ENCODE measurements at places on chromosomes 1 and 21. TPM values are rescaled to one million over a fixed set of nuclear protein-coding genes. Genes with fewer than 3 reads are reported as not detected.

- DNase-seq = no peak
Measured at GRCh38 chr1:246748867-246749266, 24.7 kb downstream of the SCCPDH start.

- DNase-seq = no peak
Measured at GRCh38 chr1:64111787-64112186, 91.6 kb upstream of the UBE2U start.

DNA sequence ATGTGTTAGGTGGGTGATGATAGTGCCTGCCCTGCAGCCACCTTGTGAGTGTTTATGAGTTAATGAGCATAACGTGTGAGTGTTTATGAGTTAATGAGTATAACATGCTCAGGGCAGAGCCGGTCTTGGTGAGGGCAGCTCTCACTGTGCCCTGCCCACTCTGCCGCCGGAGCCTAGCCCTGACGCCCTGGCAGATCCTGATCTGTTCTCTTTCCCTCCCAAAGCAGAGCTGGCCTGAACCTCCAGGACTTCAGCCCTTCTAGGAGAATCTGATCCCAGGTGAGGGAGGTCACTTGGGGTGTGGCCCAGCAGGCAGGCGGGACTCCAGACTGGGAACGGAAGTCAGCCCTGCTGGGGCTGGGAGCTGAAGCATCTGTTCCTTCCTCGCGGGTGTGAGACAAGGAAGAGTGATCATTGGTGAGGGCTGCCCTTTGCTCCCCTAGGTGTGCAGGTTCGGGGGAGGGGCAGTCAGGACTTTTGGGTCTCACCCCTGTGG lies 5.7 kb downstream of the FBLIM1 start:
- no peak for DNase-seq

Gene PLPP3
- total RNA-seq = 65.8 TPM

Gene IGSF9
- not detected for total RNA-seq

Gene SLC6A17
- not detected for total RNA-seq

DNA sequence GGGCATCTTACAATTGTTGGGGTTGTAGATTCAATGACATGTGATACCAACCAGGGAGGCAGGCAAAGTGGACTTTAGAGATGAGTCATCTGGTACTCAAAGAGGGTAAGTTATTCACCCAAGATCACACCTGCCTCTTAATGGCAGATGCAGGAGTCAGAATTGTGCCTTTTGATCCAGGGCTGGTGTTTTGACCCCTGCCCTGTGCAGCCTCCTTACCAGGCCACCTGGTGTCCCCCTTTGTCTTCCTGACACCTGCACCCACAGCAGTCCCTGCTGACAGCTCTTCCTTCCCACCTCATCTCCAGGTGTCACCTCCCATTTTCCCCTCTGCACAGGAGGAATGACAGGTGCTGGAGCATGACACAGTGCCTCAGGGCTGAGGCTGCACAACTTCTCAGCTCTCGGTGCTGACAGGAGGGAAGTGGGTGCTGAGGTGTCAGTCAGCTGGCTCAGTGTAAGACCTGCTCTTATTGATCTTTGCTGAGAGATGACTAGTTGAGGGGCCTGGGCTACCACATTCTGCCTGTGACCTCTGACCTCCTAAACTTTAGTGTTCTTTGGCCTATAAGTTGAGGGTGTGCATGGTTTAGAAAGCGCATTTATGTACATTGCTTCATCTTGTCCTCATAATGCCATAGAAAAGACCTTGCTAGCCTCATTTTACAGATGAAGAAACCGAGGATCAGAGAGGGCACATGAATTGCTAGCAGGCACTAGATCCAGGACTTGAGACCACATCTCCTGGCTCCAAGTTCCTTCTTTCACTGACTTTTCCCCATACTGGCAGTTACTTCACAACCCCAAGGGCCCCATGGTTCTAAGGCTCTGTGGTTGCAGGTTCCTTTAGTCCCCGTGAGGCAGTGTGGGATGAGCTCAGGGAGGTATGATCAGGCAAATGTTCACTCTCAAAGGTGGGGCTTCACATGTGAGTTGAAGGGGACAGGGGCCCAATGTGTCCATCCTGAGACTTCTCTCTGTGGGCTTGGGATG lies 31.3 kb downstream of the CACNA1E start:
- DNase-seq = no peak

DNA sequence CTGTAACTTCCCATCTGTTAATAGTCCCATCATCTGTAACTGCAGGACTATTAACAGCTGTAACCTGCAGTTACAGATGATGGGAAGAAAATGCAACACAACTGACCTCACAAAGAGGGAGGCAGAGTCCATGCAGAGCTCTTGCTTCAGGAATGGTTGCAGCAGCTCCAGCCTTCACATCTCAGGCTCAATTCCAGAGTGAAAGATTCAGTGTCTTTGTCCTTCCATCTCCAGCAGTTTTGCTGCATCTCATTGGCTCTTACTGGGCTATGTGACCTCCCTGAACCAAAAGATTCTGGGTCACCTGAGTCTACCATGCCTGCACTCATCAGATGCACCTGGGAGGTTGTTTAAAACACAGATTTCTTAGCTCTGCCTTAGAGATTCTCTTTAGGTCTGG lies 686.7 kb downstream of the MATN1 start:
- DNase-seq = no peak
